ENCODE measurements at places on chromosomes 16 and 17.

DNA sequence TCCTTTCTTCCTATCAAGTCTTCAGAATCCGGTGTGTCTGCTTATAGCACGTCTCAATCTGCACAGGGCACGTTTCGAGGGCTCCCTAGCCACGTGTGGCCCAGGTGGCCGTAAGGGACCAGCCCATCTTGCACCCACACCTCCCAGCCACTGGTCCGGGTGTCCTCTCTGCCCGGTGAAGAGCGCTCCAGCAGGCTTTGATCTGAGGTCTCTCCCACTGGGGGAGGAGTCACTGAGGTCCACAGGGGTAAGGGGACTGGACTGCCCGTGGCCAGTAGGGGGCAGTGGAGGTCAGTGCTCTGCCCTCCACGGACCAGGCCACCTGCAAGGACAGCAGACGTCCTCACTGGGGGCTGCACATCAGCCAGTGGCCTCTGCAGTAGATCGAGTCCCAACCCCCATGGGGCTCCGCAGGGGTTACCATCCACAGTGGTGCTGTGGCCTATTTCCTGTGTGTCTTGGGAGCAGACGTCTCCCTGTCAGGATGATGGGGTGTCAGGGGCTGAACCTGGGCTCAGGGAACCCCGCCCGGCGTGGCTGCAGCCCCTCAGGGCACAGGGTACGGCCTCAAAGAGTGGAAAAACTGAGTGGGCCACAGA is 204.1 kb upstream of the CIBAR2 start:
- peak; percentile 77 for DNase-seq

DNA sequence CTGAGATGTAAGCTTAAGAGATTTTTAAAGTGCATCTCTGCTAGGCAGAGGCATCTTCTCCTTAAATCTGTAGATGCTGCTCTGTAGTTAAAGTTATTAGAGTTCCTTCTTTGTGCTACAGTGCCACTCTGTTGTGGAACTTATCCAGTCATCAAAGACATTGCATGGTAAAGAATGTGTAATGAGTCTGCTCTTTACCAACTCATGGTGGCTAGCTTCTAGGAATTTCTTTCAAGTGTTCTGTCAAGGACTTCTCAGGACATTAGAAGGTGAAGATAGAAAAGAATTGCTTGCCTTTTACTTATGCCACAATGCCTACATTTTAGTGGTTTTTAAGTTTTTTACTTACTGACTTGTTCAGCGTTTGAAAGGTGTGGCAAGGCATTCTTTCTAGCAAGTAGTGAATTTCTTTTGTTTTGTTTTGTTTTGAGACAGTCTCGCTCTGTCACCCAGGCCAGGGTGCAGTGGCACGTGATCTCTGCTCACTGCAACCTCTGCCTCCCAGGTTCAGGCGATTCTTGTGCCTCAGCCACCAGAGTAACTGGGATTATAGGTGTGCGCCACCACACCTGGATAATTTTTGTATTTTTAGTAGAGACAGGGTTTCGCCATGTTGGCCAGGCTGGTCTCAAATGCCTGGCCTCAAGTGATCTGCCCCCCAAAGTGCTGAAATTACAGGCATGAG is 20.3 kb upstream of the ARL2BP start:
- DNase-seq: no peak

DNA sequence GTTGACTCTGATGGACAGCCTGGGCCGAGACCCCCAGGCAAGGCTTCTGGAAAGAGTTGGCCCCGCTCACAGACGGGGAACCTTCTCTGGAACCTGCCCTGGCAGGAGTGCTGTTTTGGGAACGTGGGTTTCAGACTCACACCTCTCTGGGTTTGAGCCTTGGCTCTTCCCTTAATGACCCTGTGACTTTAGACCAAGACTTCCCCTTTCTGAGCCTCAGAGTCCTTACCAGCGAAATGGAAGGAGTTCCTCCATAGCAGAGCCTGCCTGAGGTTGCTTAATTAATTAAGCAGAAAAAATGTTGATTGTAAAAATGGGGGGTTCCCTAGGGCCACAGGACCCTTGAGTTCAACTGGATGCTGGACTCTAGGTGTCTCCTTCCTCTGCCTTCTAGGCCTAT is 408.2 kb downstream of the SEC14L1 start:
- no peak for DNase-seq

DNA sequence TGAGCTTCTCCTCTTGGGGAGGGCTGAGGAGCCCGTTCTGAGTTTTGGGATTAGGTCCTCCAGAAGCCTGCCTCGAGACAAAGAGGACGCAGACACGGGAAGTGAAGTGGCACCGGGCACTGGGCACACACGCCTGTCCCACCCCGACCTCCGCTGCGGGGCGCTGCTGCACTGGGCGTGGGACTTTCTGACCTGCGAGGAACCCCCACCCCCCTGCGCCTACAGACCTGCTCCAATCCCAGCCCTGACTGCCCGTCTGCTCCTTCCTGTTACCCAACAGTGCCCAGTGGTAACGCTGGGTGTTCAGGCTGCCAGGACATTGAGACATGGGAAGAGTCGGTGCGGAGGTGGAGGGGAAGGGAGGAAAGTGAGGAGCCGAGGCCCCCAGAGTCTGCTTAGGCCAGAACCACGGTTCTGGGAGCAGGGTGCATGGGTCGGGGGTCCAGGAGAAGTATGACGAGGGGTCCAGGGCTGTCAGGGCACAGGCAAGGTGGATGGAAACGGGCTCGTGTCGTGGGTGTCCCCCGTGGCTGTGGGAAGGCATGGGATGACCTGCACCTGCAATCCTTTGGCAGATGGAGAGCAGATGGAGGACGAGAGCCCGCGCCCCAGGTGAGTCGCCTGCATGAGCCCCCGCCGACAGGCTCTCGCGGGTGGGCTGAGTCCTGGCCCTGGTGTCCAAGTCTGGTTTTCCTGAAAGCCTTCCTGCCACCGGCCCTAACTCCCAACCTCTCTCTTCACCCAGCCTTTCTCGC is 112.0 kb upstream of the CREBBP start:
- no peak for DNase-seq

DNA sequence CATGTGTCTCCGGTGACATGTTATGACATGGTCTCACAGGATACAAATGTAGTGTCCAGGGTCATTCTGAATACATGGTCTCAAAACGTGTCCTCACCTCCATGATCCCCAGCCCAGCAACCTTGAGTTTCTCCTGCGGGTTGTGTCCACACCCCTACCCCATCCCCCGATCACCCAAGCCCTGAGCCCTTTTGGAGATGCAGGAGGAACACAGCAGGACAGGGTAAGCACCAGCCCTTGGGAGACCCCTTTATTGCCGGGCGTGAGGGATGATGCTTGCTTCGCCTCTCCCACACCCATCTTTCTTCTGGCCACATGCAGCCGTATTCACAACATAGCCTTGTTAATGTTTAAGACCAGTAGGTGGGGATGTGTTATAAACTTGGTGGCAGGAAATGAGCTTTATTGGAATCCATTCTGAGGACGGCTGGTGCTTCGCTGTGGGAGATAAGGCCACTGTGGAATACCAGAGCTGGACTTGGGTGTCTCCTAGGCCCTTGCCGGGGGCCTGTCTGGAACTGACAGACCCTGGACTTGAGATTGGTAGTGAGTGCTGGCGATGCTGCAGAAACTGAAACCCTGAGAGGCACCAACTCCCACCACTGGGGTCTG is 5.5 kb downstream of the TMEM132E start:
- no peak for DNase-seq

- DNase-seq: no peak
Observed at GRCh38 chr16:51433599-51433998, 282.5 kb upstream of the SALL1 start.

DNA sequence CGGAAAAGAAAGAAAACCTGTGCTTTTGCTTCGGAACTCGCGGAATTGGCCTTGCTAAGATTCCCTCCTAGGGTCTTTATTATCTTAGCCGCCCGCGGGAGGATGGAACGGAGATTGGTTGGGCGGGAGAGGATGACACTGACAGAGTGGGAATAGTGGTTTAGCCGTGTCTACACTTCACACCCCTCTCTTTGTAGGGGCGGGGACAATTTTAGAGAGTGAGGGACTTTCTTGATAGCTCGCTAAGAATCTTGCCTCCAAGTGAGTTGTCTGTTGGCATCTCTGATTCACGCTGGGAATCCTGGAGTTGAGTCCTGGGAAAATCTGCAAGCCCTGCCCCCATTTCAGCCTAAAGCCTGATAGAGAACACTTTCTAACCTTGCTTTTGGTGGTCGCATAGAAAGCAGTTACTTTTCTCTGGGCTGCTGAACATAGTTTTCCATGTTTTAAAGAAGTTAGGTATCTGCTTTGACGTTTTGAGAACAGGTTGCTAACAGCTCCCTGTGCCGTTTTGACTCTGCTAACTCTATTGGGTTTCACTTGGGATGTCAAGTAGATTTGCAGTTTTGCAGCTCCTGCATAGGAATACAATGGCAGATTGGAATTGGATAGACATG is 697 bp downstream of the NOL11 start:
- DNase-seq: peak; percentile 66

DNA sequence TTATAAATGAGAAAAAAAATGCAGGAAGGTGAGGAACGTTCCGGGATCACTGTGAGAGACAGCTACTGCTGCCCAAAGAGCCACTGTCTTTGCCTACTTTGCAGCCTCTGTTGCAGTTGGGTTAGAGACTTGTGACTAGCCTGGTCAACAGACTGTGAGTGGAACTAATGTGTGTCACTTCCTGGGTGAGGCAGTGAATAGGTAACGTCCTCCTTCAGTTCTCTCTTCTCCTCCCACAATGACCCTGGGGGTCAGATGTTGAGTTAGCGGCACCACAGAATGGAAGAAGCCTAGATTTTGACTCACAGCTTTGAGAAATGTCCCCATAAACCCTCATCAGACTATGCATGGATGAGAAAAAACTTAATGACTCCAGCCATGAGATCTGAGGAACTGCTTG is 5.2 kb downstream of the C16orf46 start:
- no peak for DNase-seq

DNA sequence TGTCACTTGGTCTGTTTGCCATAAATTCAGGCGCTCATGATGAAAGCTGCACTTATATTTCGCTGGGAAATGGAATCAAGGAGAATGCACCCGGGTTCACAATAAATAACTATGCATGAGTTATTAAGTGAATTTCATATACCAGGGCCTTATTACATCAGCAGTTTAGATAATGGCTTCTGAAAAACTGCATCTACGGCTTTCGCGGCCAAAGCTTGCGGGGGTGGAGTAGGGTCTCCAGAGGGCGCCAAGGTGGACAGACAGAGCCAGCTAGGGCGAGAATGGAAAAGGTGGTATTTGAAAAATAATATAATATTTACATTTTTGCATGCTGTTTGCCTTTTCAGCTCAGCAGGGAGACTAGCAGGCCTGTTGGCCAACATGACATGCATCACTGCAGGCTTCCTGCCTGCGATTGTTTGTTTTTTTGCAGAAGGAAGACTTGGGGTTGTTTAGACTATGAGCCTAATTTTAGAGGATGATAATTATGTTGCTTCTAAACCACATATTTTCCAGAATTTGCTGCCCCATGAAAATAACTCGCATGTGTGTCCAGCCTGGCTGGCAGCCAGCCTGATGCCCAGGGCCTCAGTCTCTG is 173.8 kb upstream of the IRX3 start:
- DNase-seq: no peak

DNA sequence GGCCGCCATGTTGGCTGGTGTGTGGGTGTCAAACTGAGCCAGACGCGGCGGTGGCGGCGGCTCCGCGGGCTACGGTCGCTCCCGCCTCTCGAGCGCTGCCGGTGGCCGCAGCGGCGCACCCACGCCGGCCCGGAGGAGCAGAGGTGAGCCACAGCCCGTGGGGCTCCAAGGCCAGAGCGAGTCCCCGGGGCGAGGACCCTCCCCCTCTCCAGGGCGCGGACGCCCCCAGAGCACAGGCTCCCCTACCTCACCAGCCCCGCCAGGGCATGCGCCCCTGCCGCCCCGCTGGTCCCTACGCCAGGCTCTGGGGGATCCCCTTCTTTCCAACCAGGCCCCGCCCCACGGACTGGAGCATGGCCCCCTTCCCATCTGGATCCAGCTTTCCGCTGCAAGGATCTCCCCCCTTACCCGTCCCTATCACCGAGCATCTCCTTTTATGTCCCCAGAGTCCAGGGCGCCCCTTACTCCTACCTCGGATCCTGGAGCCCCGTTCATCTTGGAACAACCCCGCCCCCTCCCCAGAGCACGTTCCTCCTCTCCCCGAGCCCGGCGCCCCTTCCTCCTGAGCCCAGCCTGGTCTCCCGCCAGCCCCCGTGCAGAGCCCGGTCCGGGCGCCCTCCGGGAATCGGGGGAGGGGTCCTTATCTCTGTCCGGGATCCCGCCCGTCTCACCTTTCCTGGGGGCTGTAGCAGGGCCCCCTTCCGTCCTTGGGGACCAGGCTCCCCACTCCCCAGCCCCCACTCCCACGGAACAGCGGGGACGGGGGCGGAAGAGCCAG is 412 bp downstream of the EPN2 start:
- DNase-seq: peak; percentile 44

GRCh38 chr17:57110152-57110542 is 25.1 kb downstream of the AKAP1 start:
- no peak for DNase-seq

- DNase-seq: peak; percentile 96
Observed at GRCh38 chr16:85448557-85449190, 164.4 kb upstream of the GSE1 start.

- DNase-seq: no peak
Observed at GRCh38 chr16:49958448-49958847, 66.6 kb upstream of the CNEP1R1 start.

DNA sequence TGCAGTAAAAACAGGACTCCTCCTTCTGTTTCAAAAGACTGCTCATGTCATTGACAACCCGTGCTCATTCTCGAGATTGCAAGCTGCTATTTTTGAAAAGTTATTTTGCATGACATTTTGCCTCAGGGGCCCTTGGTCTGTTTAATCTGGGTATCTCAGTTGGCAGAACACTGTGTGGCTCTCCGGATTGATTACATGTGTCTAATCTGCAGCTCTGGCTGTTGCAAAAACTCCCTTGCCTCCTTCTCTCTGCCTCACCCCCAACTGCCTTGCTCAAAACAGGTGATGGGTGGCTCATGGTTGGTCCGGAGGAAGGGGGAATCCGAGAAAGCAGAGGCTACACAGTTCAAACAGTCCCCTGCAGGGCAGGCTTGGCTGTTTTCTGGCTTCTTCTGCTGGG is 25.3 kb downstream of the GINS3 start:
- no peak for DNase-seq

- DNase-seq: no peak
Observed at GRCh38 chr16:85159179-85159980, 47.1 kb upstream of the CIBAR2 start.

DNA sequence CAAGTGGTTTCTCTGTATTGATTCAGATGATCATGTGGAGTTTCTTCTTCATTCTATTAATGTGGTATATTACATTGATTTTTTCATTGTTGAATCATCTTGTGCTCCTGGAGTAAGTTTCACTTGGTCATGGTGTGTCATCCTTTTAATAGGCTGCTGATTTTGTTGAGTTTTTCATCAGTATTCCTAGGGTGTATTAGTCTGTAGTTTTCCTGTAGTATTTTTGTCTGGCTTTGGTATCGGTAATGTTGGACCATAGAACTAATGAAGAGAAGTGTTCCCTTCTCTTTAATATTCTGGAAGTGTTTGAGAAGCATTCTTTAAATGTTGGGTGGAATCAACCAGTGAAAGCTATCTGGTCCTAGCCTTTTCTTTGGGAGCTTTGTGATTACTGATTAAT is 99.0 kb downstream of the OMG start:
- no peak for DNase-seq

Measured in NCI-H146 (cell line).